ENCODE measurements at places on chromosomes 11 and 22. TPM values are rescaled to one million over a fixed set of nuclear protein-coding genes. Genes with fewer than 3 reads are reported as not detected.

DNA sequence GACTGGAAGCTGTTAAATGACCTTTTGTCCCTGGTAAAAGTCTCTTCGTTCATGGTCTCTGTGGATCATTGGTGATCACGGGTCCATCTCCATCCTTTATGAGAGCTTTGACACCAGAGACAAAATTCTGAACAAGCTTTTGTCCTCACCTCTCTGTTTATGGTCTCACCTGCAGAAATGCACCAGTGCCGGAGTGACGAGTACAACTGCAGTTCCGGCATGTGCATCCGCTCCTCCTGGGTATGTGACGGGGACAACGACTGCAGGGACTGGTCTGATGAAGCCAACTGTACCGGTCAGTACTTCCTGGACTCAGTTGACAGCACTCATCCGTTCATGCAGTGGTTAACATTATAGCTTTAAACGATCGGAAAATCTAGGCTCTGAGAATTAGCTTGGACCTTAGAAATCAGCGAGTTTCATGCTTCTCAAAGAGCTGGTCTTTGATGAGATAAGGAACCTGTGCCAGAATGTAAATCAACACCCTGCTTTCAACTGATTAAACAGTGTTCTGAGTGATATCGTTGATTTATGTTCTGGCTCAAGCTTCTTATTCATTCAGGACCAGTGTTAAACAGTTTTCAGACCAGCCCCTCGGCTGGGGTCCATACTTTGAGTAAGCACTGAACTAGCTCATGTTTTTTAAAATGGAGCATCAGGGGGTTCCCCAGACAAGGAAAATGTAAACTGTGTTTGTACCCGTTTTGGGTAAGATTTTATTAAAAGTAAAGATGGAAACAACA is 124.5 kb upstream of the SORL1-AS1 start:
- DNase-seq = no peak

DNA sequence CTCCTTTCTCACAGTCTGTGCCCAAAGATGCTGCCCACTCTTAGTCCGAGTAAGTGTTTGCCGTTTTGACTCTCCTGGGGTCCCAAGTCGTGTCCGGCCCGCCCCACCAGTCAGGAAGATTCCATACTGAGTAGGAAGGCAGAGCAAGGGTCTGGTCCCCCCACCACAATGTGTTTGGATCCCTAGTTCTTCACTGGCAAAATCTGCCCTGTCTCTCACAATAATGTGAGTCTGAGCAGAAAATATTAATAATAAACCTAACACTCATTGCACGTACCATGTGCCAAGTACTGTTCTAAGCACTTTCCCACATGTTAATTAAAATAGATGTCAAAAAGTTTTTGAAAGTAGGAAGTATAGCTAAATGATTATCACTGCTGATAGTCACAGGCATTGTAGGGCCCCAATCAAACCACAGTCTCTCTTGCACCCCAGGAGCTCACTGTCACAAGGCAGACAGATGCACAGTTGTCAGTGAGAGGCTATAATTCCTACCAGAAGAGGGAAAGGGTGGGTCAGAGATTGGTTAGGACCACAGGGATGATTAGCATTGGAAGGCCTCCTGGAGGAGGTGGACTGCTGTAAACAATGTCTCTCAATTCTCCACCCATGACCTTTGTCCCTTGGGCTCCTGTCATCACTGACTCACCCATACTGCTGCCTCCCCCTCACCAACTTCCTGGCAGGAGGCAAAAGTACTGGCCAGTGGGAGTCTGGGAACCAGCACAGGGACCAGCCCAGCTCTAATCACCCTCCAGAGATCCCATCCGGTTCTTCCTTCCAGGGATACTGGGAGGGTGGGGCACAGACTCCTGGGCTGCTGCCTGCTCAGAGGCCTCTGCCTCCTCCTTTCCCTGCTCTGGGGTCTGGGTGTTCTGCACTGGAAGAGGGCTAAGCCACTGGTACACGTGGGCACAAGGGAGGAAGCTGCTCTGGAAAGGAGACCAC is 1.0 kb upstream of the POLD4 start:
- no peak for DNase-seq

GRCh38 chr11:38710262-38710661 is 2112.2 kb upstream of the RAG2 start:
- DNase-seq = no peak

- peak; percentile 6 for DNase-seq
Observed at GRCh38 chr22:45441138-45441537, 27.6 kb downstream of the RIBC2 start.

GRCh38 chr11:96293598-96294021 is 49.4 kb downstream of the MAML2 start:
- DNase-seq = no peak

- no peak for DNase-seq
Observed at GRCh38 chr11:27421819-27422494, 50.6 kb downstream of the LGR4 start.

Gene LMO1
- total RNA-seq = 1.9 TPM

- no peak for DNase-seq
Observed at GRCh38 chr11:64371201-64371600, 12.2 kb downstream of the RPS6KA4 start.

- DNase-seq = peak; percentile 20
Observed at GRCh38 chr11:132718711-132719671, 813.3 kb downstream of the OPCML start.

Gene PLET1
- total RNA-seq = not detected

Gene MS4A7
- total RNA-seq = 3.3 TPM
